ENCODE measurements at places on chromosomes 7 and 10.

DNA sequence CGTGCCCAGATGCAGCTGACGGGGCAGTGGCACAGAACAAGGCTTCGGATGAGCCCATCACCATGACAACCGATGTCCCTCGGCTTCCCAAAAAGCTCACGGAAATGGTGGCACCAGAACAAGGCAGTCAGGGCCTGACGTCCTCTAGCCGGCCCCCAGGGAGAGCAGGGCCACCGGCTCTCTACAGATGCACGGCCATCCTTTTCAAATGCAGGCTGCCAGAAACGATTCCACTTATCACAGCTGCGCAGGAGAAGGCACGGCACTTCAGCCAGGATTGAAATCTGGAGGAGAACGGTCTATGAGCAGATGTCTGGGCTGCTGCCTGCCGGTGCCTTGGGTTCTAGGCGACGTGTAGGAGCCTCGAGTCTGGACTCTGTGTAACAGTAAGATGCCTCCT, 223.8 kb downstream of the ZMYND11 start:
- no peak overlapping the region for H3K27ac ChIP-seq
- no peak overlapping the region for H3K4me3 ChIP-seq
- peaks cover 1% of the 10 kb centered on the region for H3K27me3 ChIP-seq
- H3K36me3 ChIP-seq, result no peaks in the 10 kb centered on the region
- no peaks in the 10 kb centered on the region for H3K4me1 ChIP-seq

GRCh38 chr10:809671-810350, 120.3 kb upstream of the DIP2C start:
- no peaks in the 10 kb centered on the region for H3K4me1 ChIP-seq
- peaks cover 50% of the 10 kb centered on the region for H3K36me3 ChIP-seq
- no peaks in the 10 kb centered on the region for H3K27me3 ChIP-seq
- H3K27ac ChIP-seq, result no peak overlapping the region

DNA sequence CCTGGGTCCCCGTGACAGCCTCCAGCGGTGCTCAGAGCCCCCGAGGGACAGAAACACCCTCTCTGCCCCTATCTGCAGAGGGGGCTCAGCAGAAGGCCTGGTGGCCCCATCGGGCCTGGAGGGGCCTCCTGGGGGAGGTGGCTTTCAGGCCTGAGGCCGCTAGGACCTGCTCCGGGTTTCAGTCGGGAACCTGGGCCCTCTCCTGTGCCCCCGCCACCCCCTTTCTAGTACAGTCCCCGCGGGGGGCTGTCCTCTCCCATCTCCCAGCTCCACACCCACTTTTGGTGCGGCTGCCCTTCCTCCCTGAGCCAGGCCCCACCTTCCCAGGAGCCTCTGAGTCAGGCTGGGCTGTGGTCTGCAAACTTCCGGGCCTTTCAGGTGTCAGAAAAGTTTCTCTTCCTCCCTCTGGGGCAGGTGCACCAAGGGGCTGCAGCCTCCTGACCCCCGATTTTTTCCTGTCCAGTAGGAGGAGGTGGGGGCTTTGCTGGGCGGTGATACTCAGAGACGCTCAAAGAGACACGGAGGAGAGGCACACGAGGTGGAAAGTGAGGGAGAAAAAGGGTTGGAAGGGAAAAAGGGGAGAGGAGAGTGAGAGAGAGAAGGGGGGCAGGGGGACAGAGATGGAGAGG, 692 bp downstream of the CARD11 start:
- peaks cover 29% of the 10 kb centered on the region for H3K36me3 ChIP-seq
- H3K4me1 ChIP-seq, result peaks cover 49% of the 10 kb centered on the region
- H3K27me3 ChIP-seq, result no peaks in the 10 kb centered on the region
- H3K4me3 ChIP-seq, result peak overlapping the region; percentile 95
- peak; percentile 82 for DNase-seq

DNA sequence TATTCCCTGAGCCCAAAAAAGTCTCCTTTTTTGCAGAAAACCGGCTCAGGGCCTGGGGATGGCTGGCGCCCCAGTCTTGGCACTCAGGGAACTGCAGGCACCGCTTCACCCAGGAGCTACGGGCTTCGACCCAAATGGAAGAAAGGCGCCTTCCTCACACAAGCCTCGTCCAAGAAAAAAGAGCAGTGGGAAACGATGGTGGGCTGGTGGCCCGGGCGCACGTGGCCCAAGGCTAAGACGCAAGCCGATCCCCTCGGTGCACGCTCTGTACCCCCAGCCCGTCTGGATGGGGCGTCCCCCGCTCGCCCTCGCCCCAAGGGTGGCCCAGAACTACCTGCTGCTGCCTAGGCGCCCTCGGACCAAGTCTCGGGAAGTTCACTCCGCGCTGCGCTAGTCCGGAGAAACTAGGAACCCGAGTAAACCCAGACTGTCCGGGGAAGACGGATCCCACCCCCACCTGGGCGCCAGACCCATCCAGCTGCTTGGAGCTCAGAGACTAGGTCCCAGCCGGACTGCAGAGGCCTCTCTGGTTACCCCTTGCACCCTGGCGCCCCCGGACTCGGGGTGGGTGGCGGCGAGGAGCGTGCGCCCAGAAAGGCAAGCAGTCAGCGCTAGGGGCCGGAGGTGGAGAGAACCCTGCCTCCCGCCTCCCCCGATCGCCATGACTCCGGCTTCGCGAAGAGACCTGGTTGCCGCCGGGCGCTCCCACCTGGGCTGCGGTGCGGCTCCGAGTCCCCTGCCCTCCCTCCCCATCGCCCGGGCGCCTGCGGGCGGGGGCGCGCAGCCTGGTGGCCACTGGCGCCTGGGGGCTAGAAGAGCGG, 76.4 kb downstream of the CALN1 start:
- H3K4me3 ChIP-seq, result no peak overlapping the region
- H3K4me1 ChIP-seq, result no peaks in the 10 kb centered on the region
- DNase-seq, result no peak
- H3K27ac ChIP-seq, result no peak overlapping the region
- peaks cover 29% of the 10 kb centered on the region for H3K27me3 ChIP-seq
- no peaks in the 10 kb centered on the region for H3K36me3 ChIP-seq

- DNase-seq, result no peak
- no peak overlapping the region for H3K27ac ChIP-seq
- H3K36me3 ChIP-seq, result no peaks in the 10 kb centered on the region
Observed at GRCh38 chr10:64658528-64658927, 1137.3 kb downstream of the REEP3 start.

GRCh38 chr7:127928852-127929251, 102.4 kb downstream of the LRRC4 start:
- H3K4me3 ChIP-seq, result no peak overlapping the region
- DNase-seq, result no peak
- H3K4me1 ChIP-seq, result peaks cover 14% of the 10 kb centered on the region

All from activated naive CD8-positive, alpha-beta T cell treated with anti-CD3 and anti-CD28 coated beads, Interleukin-2, amount 50 U/mL, for 24 hours (primary cell).